Right renal pelvis (tissue), 4 donors: ENCODE measurements at places on chromosomes 13 and 19.

DNA sequence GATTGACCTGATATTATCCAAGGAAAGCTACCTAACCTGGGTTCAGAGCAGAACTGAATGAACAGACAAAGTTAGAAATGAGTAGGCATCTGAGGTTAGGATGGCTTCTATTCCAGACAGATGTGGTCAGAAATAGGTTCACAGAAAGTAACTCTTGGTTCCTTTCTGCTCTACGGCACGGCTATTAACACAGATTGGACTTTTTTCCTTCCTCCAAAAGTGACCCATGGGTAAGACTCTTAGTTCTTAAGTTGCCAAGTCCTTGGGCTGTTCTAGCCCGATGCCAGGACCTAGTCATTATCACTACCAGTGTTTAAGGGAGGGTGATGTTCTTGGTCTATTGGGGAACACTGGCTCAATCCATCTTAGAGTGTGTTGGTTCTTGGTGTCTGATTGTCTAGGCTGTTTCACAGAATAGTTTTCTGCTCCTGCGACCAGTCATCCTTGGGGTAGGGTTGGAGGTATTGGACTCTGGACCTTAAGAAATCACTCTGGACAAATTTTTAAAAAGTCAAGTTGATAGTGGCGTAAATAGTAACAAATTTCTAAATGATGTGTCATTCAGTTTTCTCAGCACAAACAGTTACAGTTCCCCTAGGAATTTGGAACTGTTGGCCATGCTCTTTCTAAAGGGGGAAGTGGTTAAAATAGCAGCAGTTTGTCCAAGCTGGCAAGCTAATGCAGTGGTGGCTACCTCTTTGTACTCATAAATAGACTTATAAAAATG is 60.1 kb upstream of the MYCBP2 start:
- no peak for DNase-seq

- DNase-seq: peak; percentile 54
These were observed 502.7 kb downstream of the UQCRFS1 start for GRCh38 chr19:28710278-28710677.

DNA sequence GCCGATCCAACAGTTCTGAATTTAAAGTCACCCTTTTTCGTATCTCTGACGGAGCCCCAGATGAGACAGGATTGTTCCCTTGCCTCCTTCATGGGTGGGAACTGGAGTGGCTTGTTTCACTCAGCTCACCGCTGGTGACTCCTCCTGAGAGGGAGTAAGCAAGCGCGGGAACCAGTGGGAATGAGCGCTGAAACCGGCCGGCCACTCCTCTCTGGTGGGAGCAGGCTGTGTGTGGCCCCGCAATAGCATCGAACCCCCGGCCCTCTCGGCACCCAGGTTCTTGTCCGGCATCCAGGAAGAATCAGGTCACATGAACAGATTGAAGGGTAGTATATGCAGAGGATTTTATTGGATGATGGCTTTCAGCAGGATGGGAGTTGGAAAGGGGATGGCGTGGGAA is 1211.6 kb upstream of the PCDH20 start:
- no peak for DNase-seq

- peak; percentile 10 for DNase-seq
These were observed 127.0 kb downstream of the UGGT2 start for GRCh38 chr13:95926231-95926630.

DNA sequence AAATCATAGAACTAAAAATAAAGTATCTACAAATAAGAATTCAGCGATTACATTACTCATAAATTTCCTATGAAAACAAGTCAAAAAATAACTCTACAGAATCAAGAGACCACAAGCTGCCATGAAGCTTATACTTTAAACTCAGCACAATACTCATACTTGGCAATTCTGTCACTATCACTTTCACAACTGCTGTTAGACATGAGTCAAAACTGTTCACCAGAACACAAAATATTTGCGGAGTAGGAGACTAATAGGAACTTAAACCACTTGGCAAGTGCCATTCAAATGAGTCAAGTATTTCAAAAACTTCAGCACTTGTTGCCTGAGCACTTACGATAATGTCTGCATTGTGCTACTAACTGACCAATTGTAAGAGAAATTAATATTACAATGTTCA is 387.8 kb upstream of the GPC6 start:
- no peak for DNase-seq

- DNase-seq: no peak
These were observed 338 bp downstream of the SLC35E1 start for GRCh38 chr19:16571822-16572331.

DNA sequence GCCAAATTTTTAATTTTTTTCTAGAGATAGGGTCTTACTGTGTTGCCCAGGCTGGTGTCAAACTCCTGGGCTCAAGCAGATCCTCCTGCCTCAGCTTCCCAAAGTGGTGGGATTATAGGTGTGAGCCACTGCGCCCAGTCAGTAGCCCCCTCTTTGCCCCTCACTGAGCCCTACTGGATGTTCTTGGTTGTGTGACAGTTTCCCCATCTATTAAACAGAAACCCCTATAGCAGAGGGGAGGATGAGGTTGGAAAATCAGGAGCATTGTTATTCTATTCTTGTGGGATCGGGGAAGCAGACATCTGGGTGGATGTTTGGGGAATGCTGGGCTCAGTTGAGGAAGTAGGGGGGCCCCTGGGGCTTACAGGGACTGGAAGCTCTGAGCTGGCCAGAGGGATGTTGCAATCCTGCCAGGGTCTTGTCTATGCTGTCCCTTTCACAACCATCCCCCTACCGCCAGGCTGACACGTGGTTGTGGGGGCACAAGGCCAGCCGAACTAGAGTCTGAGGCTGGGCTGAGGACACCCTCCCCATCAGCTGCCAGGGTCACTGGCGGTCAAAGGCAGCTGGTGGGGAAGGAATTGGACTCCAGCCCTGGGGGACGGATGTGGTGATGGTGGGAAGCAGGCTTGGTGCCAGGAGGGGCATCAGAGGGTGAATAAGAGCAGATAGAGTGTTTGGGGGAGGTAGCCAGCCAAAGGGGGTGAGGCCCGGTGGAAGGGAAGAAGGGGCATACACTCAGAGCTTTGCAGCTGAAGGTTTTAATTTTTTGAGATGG is 10.9 kb downstream of the APOC1 start:
- no peak for DNase-seq

DNA sequence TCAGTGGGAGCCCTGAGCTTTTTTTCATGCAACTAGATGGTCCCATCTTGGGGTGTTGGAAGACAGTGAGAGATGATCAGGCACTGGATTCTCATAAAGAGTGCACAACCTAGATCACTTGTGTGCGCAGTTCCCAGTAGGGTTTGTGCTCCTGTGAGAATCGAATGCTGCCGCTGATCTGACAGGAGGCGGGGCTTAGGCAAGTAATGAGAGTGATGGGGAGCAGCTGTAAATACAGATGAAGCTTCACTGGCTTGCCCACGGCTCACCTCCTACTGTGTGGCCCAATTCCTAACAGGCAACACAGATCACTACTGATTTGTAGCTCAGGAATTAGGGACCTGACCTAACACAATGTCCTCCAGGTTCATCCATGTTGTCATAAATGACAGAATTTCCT is 43.6 kb upstream of the UBAC2 start:
- no peak for DNase-seq

GRCh38 chr13:94988654-94989053 is 276.3 kb upstream of the SOX21 start:
- DNase-seq: no peak

DNA sequence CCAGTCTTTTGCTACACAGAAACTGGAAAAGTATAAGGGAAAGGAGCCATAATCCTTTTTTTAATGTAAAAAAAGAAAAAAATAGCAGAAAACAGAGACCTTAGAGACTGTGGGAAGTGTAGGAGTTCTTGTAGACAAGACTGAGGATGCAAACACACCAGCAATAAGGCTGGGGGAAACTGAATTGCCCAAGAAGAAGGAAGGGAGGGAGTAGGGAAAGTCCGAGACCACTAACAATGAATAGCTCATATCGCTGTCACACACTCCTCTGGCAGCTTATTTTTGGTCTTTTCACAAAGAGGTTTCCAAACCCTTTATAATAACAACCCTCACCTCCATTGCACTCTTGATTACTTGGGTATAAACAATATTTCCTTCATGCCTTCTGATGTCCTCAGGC is 952.0 kb downstream of the SLITRK5 start:
- no peak for DNase-seq

GRCh38 chr19:18440415-18440877 is 2.5 kb upstream of the ISYNA1 start:
- DNase-seq: no peak

- no peak for DNase-seq
These were observed 385.4 kb upstream of the SLC10A2 start for GRCh38 chr13:103451656-103452055.

DNA sequence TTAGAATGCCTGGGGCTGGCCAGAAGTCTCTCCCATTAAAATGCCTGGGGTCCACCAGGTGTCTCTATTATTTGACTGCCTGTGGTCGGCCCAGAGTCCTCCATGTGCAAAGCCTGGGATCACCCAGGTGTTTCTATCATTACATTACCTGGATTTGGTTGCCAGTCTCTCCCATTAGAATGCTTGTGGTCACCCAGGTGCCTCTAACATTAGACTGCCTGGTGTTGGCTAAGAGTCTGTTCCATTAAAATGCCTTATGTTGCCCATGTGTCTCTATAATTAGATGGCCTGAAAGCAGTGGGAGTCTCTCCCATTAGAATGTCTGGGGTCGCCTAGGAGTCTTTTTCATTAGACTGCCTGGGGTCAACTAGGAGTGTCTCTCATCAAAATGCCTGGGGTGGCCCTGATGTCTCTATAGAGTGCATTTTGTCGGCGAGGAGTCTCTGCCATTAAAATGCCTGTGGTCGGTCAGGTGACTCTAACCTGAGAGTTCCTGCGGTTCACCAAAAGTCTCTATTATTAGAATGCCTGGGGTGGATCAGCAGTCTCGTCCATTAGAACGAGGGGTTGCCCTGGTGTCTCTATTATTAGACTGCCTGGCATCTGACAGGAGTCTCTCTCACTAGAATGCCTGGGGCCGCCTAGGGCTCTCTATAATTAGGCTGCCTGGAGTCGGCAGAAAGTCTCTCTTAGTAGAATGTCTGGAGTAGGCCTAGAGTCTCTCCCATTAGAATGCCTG is 1540.5 kb downstream of the UQCRFS1 start:
- no peak for DNase-seq

DNA sequence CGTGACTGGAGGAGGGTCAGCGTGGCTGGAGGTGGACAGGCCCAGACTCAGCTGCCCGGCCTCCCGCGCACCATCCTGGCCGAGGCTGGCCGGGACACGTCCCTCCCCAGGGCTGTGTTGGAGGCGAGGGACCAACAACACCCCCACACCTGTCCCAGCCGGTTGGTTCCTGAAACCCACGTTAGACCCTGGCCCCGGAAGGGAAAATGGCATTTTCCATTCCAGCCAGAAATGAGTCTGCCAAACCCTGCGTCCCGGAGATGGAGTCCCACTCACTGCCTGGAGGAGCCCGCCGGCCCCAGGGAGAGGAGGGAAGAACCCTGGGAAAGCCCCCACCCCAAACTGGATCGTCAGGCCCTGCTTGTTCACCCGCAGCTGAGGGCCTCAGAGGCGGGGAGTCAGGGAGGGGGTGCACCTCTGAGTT is 4.8 kb upstream of the WDR18 start:
- no peak for DNase-seq

GRCh38 chr19:2653710-2654707 is 48.5 kb downstream of the GNG7 start:
- DNase-seq: no peak

- DNase-seq: no peak
These were observed 3.7 kb upstream of the SIN3B start for GRCh38 chr19:16825312-16826052.

DNA sequence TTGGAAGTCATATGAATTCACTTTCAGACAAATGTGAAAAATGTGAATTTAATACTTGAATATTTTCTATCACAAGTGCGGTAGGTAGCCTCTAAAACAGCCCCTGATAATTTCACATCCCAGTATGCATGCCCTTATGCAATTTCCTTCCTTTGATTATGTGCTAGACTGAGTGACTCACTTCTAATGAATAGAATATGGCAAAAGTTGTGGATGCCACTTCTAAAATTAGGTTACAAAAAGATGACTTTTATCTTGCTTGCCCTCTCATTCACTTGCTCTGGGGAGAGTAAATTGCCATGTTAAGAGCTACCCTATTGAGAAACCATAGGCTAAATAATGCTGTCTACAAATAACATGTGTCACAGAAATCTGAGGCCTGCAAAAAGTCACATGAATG is 402.5 kb upstream of the PCDH9 start:
- no peak for DNase-seq

DNA sequence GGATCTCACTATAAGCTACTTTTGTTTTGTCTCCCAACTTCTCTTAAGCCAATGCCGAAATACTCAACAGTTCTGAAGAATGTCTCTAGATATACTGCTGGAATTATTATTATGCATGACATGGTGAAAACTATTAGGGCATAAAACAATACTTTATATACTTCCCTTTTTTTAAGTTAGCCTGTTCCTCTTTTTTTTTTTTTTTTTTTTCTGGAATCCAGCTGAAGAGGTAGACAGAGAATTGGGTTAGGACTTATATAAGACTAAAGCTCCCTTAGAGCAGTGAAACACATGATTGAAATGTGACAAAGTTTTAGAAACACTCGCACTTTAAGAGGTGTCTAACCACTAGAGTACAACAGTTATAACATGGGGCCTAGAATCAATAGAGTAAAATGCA is 850.9 kb upstream of the PCDH9 start:
- no peak for DNase-seq

- DNase-seq: no peak
These were observed 613.2 kb upstream of the KLF12 start for GRCh38 chr13:74747186-74747955.

GRCh38 chr13:65638572-65639168 is 1591.5 kb downstream of the PCDH9 start:
- DNase-seq: no peak

DNA sequence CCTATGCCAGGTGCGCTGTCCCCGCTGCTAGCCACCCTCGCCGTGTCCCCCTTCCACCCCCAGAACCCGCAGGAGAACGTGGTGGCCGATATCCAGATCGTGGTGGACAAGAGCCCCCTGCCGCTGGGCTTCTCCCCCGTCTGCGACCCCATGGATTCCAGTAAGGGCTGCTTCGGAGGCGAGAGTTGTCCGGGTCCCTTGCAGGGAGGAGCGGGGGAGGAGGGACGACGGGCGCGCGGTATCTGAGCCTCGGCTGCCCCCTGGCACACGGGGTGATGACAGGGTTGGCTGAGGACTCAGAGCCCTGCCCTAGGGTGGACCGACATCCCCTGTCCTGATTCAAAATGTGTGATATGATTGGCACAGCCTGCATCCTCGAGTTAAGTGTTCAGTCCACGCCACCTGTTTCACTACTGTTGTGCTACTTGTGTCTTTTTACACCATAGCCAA is 653 bp downstream of the MVB12A start:
- DNase-seq: no peak

GRCh38 chr13:36297366-36298338 is at the start of gene CCDC169:
Gene CCDC169, minus strand, starts transcription at chr13:36297814. Its CDS starts 95 bp downstream, at chr13:36297719.
- peak; percentile 54 for DNase-seq

DNA sequence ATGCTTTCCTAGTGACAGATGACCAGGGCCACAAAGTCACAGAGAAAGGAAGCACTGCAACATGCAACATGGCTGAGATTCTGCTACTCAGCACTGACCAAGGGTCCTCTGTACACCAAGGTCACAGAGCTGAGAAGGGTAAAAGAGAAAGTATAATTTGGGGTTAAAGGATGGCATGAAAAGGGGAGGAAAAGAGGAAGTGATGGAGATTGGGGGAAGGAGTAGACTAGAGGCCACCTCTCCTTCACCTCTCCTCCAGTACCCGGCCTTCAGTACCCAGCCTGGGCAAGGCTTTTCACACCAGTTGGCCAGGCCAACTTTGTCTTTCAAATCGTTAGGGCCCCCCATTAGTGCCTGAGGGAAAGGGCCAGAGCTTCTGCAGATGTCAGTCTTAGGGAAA is 6.3 kb upstream of the RPS19 start:
- no peak for DNase-seq
